RCC 7860 (cell line): ENCODE measurements at places on chromosomes 12 and 14.

DNA sequence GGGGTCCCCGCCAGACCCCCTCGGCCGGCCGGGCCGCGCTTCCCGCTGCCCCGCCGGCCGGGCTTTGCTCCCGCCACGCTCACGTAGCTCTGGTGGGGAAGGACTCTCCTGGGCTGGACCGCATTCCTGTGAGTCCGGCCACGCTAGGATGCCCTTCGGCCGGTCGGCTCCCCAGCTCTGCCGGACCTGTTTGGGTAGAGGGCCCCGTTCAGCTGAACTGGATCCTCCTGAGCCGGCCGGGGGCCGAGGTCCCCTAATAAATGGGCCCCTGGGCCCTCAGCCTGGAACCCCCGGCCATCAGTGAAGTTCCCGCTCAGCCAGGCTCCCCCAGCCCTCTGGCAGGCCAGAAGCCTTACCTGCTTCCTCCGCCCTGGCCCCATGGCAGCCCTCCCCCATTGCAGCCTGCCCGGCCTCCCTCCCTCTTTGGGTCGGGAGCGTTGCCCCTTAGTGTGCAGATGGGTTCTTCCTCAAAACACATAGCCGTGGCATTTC lies 593 bp downstream of the UNC119B start:
- no peak for DNase-seq

GRCh38 chr12:114555451-114555850 lies 128.5 kb downstream of the TBX3 start:
- DNase-seq, result no peak

DNA sequence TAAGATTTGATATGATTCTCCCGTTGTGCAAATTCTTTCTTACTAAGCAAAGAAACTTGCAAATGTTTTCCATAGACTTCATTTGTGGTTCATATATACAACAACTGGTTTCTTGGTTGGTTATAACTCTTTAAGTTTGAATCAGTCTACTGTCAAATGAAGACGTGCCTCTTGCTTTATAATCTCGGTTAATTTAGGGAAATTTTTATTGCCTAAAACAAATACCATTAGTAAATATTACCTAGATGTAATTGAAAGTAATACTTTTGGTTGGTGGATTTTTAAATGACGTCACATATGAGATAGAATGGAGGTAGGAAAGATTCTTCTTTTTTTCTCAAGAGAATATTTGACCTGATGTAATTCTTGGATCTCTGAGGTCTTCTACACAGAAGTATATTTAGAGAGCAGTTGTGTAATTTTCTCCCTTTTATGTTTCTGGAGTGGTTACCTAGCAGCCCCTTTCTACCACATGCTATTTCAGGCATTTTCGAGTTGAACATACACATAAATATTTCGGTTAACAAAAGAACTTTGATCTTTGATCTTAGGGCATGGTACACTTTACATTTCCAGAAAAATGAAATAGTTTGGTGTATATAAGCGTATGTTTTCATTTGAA lies 1.7 kb downstream of the ATF7IP start:
- peak; percentile 38 for DNase-seq

DNA sequence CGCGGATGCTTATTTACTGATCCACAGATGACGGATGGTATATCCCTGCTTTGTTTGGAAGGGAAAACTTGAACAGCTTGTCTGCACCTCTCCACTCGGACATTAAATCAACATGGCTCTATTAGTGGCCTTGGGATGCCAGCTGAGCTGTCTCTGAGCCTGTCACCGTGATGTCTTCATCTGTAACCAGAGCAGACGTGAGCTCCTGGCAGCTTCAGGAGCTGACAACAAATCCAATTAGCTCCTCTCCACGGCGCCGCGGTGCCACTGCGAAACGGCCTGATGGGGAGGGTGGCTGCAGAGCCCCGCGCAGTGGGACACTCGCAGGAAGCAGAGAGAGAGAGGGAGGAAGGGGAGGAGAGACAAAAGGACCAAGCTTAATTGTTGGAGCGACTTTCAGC lies 112.3 kb downstream of the PAPOLA start:
- DNase-seq, result no peak

DNA sequence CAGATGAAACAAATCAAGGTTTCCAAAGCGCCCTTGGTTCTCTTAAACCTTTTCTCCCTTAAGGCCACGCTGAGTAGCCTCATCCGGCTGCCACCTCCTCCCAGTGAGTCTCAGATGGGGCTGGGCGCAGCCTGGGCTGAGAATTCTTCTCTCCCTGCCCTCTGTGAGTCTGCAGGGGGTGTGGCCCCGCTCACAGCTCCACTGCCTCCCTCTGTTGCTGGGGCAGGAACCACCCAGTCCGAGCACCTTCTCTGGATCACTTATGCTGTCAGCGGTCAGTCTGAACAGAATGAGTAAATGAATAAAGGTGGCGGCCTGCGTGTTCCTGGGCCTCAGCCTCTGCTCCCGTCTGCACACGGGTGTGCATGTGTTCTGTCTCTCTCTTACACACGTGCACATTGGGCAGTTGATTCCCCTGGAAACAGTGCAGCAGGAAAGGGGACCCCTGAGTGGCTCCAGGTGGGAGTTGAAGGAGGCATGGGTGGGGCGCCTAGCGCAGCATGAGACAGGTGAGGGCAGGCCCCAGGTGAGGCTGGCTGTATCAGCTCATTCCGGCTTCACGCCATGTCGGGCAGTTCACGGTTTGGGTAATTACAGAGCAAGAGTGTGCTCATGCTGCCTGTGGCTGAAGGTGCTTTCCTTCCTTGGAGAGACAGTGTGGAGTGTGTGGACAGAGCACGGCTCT lies 4.3 kb downstream of the PAPLN start:
- peak; percentile 72 for DNase-seq

DNA sequence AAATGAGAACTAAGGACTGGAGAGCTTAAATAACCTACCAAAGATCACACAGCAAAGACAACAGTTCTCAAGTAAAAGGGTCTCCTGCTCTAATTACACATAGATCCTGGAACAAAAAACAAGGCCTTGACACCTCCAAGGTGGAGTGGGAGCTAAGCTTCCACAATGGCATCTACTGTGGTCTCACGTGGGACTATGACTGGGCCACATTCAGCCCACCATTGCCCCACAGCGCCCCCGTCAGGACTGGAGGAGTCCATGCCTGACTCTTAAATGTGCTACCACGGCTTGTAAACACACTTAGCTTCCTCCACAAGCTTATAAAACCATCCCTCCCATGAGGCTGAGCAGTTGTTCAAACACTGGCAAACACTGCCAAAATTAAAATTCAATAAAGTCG lies 88.5 kb downstream of the GCH1 start:
- no peak for DNase-seq

GRCh38 chr12:19885093-19885812 lies 446.0 kb downstream of the AEBP2 start:
- no peak for DNase-seq

DNA sequence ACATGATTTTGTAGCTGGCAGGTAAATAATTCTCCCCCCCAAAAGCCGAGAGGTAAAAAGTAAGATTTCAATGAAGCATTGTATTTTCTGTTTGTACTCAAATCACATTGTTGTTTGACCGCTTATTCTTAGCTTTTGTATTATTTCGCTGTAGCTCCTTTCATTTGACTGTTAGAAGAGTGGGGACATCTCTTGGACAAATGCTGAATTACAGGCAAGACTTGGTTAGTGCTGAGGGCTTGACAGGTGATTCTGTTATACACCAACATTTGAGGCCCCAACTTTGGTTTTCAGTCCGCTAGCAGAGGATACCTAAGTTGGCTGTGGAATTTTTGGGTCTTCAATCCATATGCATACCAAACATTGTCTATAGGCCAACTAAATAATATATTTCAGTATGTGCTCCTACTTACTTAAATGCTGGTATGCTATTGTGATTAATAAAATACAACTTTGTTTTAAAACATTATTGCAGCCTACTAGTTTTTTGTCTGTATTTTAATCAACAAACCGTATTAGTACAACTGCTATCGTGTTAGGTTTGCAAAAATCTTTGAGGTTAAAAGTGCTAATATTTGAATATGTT lies 102.2 kb downstream of the ERC1 start:
- peak; percentile 14 for DNase-seq

- DNase-seq, result no peak
Observed at GRCh38 chr14:99551034-99551922, 52.7 kb downstream of the CCDC85C start.

DNA sequence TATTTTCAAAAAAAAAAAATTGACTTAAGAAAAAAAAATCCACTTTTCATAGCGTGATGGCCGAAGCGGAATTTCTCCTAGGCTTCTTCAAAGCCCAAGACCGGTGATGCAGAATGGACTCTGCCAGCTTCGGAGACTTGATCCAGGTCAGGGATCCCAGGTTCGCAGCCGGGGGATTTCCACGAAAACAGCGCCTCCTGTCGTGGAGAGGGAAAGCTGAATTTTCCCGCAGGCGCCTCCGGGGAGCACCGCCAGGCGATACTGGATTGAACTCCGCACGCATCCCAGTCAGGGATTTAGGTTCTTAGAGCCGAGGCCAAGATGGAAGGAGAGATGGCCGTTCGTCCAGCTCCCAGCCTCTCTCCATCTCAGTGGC lies 2.1 kb downstream of the TTC6 start:
- DNase-seq, result no peak

- peak; percentile 16 for DNase-seq
Observed at GRCh38 chr14:64628940-64629408, 75.2 kb upstream of the PLEKHG3 start.

DNA sequence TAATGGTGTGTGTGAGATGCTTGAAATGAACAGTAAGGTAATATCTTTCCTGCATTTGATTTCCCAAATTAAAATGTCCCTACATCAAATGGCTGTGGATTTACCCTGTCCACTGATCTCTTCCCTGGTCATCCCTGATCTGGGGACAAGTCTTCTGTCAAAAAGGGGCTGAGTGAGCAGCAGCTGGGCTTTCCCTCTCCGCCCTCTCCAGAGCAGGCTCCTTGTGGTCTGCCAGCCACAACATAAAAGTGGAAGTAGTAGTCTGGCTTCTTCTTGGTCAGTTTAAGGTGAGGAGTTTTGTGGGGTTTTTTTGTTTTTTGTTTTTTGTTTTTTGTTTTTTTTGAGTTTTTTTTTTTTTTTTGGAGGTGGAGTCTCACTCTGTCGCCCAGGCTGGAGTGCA lies 25.2 kb upstream of the PLXNC1 start:
- no peak for DNase-seq

- no peak for DNase-seq
Observed at GRCh38 chr14:30869551-30870155, 4.7 kb upstream of the COCH start.

- peak; percentile 4 for DNase-seq
Observed at GRCh38 chr12:79934281-79935020, 446 bp downstream of the PPP1R12A start.

GRCh38 chr14:89792489-89793366 lies 161.8 kb downstream of the EFCAB11 start:
- DNase-seq, result no peak

DNA sequence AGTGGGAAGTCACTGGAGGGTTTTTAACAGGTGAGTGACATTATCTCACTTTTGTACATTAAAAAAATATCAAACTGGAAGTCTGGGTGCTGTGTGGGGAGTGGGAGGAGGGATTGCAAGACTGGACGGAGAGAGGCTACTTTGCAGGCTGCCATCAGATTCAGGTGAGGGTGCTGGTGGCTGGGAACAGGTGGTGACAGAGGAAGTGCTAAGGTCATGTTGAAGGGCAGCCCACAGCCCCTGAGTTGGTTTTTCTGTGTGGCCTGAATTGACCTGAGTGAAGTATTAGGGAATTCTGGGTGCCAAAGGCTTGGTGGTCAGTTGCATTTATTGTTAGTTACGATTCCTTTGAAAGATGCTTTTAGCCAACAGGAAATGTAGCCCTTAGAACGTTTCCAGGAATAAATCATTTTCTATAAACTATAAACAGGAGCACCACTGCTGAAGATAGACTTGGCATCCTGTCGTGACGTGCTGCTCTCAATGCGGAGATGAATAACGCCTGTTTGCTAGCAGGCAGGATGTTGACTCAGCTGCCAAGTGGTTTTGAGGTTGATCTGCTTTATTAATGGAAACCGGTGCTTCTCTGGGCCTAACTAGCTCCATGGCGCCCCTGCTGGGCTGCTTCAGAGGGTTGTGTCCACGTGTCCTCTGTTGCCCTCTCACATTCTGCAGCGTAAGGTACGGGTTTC lies 707.5 kb upstream of the TMEM132C start:
- peak; percentile 86 for DNase-seq

DNA sequence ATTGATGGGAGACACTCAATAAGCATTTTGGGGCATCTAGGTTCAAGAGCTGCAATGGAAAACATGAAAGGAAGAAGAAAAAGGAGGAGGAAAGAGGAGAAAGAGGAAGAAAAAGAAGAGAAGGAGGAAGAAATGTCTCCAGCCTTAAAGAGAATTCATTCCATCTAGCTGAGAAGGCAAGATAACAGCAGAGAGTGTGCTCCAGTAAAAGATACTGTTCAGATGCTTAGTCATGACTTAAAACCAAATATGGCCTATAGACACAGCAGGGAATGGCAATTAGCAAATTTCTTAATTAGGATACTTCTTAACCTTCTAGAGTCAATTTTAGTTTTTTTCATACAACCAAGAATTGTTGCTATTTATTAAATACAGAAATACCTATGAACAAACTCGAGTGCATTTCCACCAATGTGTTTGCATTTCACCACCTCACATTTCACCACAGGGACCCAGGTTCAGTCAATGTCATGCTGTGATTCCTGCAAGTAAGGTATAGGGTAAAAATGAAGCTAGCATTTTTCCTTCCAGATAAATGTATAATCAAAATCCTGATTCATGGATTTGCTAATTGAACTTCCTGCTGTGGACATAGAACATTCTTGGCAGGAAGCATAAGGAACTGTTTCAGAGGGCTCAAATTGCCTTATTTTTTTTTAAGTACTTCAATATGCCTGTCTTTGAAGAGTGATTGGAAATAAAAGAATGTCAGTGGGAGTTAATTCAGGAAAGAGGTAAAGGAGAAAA lies 177.8 kb downstream of the RPS29 start:
- no peak for DNase-seq

DNA sequence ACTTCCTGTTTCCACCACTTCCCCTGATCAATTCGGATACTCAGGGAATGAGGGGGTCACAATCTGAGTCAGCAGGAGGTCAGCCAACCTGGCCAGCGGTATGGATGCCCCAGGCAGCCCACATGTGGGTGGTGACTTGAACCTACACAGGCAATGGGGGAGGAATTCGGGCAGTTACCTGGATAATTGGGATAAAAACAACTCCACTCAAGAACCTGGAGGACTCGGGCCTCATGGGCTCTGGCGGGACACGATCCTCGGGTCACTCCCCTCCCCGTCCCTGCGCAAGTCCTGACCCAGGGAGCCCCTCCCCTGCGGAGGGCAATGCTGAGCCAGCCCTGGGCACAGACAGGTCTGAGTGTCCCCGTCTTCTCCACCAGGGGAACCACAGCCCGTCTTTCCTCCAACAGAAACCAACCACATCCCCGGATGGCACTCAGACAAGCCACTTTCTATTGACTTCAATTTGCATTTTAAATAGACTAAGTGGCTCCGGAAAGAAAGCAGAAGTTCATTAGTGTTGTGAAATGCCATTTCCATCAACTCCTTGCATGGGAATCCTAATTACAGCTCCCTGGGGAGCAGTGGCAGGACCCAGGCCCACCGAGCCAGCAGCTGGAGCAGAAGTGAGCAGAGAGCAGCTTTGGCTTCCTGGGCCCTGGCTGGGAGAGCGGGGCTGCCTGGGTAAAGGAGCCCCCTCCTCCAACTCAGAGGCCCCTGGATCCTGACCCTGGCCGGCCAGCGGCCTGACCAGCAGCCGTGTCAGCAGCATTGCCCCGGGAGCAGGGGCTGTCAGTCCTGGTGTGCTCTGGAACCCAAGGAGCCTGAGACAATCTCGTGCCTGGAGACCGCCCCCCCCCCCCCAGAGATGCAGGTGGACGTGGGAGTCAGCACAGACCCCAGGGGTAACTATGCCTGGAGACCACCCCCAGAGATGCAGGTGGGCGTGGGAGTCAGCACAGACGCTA lies 374.1 kb downstream of the ADGRD1 start:
- no peak for DNase-seq
